ENCODE measurements at places on chromosomes 16 and 17. TPM values are rescaled to one million over a fixed set of nuclear protein-coding genes. Genes with fewer than 3 reads are reported as not detected.

The DRC3 gene
- total RNA-seq, result 0.81 TPM

- no peak overlapping the region for H3K4me3 ChIP-seq
- no peak overlapping the region for H3K27ac ChIP-seq
- peaks cover 32% of the 10 kb centered on the region for H3K36me3 ChIP-seq
These were observed 15.8 kb upstream of the EXOSC6 start for GRCh38 chr16:70267516-70267915.

- no peaks in the 10 kb centered on the region for H3K36me3 ChIP-seq
- no peak overlapping the region for H3K4me3 ChIP-seq
- DNase-seq, result no peak
- H3K4me1 ChIP-seq, result peaks cover 13% of the 10 kb centered on the region
These were observed 17.7 kb upstream of the CBFB start for GRCh38 chr16:67011274-67011673.

- H3K4me3 ChIP-seq, result no peak overlapping the region
- no peaks in the 10 kb centered on the region for H3K36me3 ChIP-seq
- H3K4me1 ChIP-seq, result peaks cover 2% of the 10 kb centered on the region
- H3K27ac ChIP-seq, result no peak overlapping the region
These were observed 587 bp upstream of the PRR35 start for GRCh38 chr16:559411-560203.

DNA sequence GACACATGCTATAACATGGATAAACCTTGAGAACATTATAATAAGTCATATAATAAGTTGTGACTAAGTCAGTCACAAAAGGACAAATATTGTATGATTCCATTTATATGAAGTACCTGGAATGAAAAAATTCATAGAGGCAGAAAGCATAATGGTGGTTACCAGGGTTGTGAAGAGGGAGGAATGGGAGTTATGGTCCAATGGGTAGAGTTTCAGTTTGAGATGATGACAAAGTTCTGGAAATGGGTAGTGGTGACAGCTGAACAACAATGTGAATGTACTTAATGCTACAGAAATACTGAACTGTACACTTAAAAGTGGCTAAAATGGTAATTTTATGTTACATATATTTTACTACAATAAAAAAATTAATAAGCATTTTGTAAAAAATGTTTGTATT lies 49.7 kb downstream of the MYO1D start:
- DNase-seq, result no peak
- H3K4me3 ChIP-seq, result peak overlapping the region; percentile 21
- H3K4me1 ChIP-seq, result peaks cover 20% of the 10 kb centered on the region

The BIRC5 gene
- total RNA-seq, result 82.6 TPM

DNA sequence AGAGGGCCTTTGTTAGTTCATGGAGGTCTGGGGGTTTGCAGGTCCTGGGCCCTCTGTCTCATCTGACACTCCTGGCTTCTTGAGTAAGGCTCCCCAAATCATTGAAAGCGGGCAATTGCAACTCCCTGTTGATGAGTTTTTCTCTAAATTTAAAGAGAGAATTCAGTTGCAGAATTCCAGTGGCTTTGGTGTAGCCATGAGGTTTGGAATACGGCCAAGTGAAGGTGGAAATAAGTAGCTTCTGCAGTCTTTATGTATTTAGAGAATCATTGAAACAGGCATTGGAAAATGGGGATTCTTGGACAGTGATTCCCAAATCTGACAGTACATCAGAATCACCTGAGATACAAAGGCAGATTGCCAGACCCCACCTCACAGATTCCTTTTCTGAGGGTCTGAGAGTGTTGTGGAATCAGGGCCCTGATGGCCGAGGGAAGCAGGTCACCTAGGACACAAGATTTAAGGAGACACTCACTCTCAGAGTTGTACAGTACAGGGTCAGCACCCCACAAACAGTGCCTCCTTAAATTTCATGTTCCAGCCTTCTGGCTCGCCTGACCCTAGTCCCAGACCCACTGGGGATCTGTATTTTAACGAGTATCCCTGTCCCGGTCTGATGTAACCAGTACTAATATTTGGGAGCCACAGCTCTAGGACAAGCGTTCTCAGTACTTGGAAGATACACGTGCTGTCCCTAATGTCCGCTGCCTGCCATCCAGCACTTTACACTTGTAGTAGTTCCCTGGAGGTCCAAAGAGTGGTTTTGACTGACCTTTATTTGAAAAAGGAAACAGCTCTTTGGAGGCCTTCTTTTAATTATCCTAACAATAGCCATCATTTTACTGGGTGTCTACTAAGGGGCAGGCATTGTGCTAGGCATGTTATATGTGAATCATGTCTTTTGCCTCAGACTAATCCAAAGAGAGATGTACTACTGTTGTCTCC lies 37.8 kb downstream of the YPEL2 start:
- DNase-seq, result no peak
- no peaks in the 10 kb centered on the region for H3K27me3 ChIP-seq
- H3K27ac ChIP-seq, result no peak overlapping the region

DNA sequence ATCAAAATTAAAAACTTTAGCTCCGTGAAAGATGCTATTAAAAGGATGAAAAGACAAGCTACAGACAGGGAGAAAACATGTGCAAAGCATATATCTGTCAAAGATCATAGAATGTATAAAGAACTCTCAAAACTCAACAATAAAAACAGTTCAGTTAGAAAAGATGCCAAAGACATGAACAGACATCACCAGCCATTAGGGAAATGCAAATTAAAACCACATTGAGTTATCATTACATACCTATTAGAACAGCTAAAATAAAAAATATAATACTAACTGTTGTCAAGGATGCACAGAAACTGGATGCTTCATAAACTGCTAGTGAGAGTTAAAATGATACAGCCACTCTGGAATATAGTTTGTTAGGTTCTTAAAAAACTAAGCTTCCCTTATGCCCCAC lies 58.8 kb downstream of the NFATC3 start:
- 0 out of 2 replicates have a peak, but pooled peaks cover 4% of the 10 kb centered on the region for H3K36me3 ChIP-seq
- no peak for DNase-seq
- peaks cover 28% of the 10 kb centered on the region for H3K4me1 ChIP-seq

DNA sequence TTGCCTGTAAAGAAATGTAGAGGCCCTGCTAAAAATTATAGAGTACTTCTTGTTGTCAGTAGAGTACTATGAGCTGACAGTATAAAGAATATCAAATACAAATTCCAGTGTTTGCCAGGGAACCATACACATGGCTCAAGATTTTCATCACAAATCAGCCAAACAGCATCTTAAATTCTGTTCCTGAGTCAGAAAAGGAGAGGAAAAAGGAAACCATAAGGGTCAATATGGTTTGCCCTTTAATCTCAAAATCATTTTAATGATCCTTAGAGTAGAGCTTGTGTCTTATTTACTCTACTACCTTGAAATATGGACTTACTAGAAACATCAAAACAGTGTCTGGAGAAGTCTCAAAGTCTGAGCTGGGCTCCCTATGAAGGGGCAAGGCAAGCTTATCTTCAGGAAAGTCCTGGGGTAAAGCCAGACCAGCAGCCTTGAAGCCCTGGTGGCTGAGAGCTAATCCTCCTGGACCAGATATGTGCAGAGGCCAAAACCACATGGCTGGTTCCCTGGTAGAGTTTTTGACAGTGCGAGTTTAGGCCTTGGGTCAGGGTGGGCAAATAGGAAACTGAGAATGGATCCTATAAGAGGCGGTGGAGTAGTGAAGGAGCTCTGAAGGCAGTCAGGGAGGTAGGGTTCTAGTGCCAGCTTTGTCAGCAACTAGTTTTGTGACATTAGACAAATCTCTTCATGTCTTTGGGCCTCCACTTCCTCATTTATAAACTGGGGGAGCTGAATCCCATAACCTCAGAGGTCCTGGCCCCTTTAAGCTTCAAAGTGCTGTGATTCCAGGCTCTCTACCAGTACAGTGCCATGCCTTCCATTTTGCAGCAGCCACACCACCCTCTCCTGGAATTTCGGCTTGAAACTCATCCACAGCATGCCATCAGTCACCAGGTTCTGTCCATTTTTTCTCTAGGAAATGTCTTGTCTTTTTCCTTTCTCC lies 38.9 kb downstream of the MRTFB start:
- no peak overlapping the region for H3K4me3 ChIP-seq
- peaks cover 29% of the 10 kb centered on the region for H3K4me1 ChIP-seq
- no peaks in the 10 kb centered on the region for H3K36me3 ChIP-seq

DNA sequence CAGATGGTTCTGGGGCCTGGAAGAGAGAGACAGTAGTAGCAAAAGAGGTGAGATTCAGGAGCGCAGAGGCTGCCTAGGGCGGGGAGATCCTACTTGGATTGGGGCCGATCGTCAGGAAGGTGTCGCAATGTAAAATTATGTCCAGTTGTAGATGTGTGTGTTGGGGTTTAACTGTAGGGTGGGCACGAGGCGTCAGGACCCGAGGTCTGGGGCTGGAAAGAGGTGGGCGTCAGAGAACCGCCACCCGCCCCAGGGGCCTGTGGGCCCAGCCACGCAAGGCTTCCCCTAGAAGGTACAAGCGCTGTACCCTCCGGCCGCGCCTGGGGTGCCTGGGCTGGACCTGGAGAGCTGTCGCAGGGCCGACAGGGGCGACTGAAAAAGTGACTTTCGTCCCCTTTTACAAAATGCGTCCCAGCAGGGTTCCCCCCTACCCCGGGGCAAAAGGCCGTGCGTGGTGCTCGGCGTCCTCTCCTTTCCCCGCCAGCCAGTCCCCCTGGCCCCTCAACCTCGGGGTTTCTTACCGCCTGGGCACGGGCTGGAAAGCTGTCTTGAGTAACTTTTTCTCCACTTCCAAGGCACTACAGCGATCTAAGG lies 2.8 kb downstream of the IRX3 start:
- peaks cover 29% of the 10 kb centered on the region for H3K36me3 ChIP-seq
- H3K4me1 ChIP-seq, result peaks cover 23% of the 10 kb centered on the region
- DNase-seq, result no peak
- H3K4me3 ChIP-seq, result peak overlapping the region; percentile 75
- peak overlapping the region; percentile 57 for H3K27ac ChIP-seq
- H3K27me3 ChIP-seq, result peaks cover 1% of the 10 kb centered on the region
